ENCODE measurements at places on chromosomes 12 and 14. TPM values are rescaled to one million over a fixed set of nuclear protein-coding genes. Genes with fewer than 3 reads are reported as not detected.
A peak's percentile ranks its signal among the peaks of the same experiment; 100 is the strongest.

- no peaks in the 10 kb centered on the region for H3K36me3 ChIP-seq
- no peak overlapping the region for H3K4me3 ChIP-seq
- peaks cover 18% of the 10 kb centered on the region for H3K4me1 ChIP-seq
- no peak for DNase-seq
- H3K27me3 ChIP-seq = peaks cover 5% of the 10 kb centered on the region
- H3K27ac ChIP-seq = no peak overlapping the region
Observed at GRCh38 chr14:22266683-22267082, 322.3 kb downstream of the DAD1 start.

The RAB15 gene
- 17.9 TPM for total RNA-seq

DNA sequence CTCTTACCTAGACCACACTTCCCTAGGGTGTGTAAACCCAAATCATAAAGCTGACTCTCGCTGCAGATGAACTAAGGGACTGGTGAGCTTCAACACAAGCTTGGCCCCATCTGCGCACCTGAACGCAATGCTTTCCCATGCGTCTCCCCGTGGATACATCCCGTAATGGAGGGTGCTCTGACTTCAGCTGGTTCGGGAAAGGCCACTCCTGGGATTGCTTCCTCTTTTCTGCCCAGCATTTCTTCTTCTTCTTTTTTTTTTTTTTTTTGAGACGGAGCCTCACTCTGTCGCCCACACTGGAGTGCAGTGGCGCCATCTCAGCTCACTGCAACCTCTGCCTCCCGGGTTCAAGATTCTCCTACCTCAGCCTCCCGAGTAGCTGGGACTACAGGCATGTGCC lies 27.7 kb upstream of the ETFBKMT start:
- H3K27ac ChIP-seq = no peak overlapping the region
- H3K4me3 ChIP-seq = no peak overlapping the region
- H3K27me3 ChIP-seq = no peaks in the 10 kb centered on the region
- no peak for DNase-seq
- peaks cover 47% of the 10 kb centered on the region for H3K4me1 ChIP-seq

- no peak overlapping the region for H3K4me3 ChIP-seq
- no peak overlapping the region for H3K27ac ChIP-seq
- H3K36me3 ChIP-seq = peaks cover 3% of the 10 kb centered on the region
- peaks cover 3% of the 10 kb centered on the region for H3K4me1 ChIP-seq
- no peak for DNase-seq
Observed at GRCh38 chr14:22778084-22778483, 11.6 kb downstream of the OXA1L start.

DNA sequence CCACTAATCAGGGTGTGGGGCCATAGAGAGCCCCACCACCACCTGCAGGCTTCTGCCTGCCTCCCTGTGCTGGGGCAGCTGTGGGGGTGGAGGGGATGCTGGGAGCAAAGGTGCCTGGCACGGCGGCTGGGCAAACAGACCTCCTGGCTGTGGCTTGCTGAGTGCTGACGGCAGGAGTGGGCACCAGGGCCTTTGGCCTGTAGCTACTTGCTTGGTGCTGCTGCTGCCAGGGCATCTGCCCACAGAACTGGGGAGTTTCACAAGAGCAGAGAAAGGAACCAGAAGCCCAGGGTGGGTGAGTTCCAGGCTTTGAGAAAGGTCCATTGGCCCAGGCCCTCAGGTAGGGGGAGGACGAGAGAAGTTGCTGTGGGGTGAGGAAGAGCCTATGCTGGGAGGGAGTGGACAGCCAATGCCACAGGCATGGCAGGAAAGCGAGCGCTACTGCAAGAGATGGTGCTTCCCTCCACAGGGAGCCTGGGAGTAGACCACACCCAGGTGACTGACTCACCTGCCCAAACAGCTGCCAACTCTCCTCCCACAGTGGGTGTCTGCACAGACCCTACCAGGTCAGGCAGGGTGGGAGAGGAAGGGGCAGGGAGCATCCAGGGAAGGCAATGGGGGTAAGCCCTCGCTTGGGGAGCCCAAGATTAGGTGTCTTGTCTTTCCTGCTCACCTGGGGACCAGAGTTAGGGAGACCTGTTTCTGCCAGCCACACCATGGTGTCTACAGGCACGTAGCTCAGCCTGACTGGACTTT lies 39.0 kb upstream of the HDAC7 start:
- no peaks in the 10 kb centered on the region for H3K36me3 ChIP-seq
- no peaks in the 10 kb centered on the region for H3K27me3 ChIP-seq
- H3K27ac ChIP-seq = no peak overlapping the region
- H3K4me1 ChIP-seq = no peaks in the 10 kb centered on the region
- no peak overlapping the region for H3K4me3 ChIP-seq

The SLC25A47 gene
- total RNA-seq = not detected

The CLEC2B gene
- total RNA-seq = 0.19 TPM

The TTC7B gene
- total RNA-seq = 56.4 TPM

DNA sequence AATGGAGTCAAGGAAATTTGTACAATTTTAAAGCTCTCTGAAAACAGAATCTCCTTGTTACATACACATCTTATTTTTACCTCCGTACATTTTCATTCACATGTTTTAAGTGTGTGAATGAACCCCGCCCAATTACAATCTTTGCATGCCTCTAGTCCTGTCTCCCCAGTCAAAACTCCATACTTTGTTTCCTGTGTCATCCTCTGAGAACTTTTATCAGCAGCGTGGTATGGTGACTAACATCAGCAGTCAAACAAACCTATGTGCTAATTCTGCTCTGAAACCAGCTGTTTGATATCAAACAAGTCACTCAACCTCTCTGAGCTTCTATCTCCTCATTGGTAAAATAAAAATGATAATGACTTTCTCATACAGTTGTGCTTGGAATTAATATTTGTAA lies 15.8 kb upstream of the ERGIC2 start:
- no peak for DNase-seq
- peaks cover 4% of the 10 kb centered on the region for H3K27me3 ChIP-seq
- H3K4me3 ChIP-seq = no peak overlapping the region
- H3K27ac ChIP-seq = no peak overlapping the region
- no peaks in the 10 kb centered on the region for H3K36me3 ChIP-seq

GRCh38 chr12:82426081-82426480 lies 67.8 kb downstream of the METTL25 start:
- H3K4me1 ChIP-seq = no peaks in the 10 kb centered on the region
- no peak overlapping the region for H3K27ac ChIP-seq
- H3K36me3 ChIP-seq = peaks cover 3% of the 10 kb centered on the region
- H3K4me3 ChIP-seq = no peak overlapping the region
- H3K27me3 ChIP-seq = no peaks in the 10 kb centered on the region

- H3K36me3 ChIP-seq = no peaks in the 10 kb centered on the region
- H3K27me3 ChIP-seq = no peaks in the 10 kb centered on the region
- DNase-seq = no peak
Observed at GRCh38 chr14:95536036-95536593, 1.3 kb downstream of the GLRX5 start.

The TMEM132D gene
- 0.19 TPM for total RNA-seq

GRCh38 chr14:94548131-94548998 lies 12.9 kb upstream of the SERPINA4 start:
- H3K27ac ChIP-seq = no peak overlapping the region
- H3K27me3 ChIP-seq = peaks cover 34% of the 10 kb centered on the region
- DNase-seq = no peak
- no peaks in the 10 kb centered on the region for H3K36me3 ChIP-seq
- no peak overlapping the region for H3K4me3 ChIP-seq

GRCh38 chr14:36524874-36525745 lies 5.1 kb upstream of the NKX2-1 start:
- H3K27ac ChIP-seq = no peak overlapping the region
- H3K36me3 ChIP-seq = no peaks in the 10 kb centered on the region
- H3K4me3 ChIP-seq = no peak overlapping the region
- H3K27me3 ChIP-seq = peaks cover 100% of the 10 kb centered on the region
- peak; percentile 72 for DNase-seq

DNA sequence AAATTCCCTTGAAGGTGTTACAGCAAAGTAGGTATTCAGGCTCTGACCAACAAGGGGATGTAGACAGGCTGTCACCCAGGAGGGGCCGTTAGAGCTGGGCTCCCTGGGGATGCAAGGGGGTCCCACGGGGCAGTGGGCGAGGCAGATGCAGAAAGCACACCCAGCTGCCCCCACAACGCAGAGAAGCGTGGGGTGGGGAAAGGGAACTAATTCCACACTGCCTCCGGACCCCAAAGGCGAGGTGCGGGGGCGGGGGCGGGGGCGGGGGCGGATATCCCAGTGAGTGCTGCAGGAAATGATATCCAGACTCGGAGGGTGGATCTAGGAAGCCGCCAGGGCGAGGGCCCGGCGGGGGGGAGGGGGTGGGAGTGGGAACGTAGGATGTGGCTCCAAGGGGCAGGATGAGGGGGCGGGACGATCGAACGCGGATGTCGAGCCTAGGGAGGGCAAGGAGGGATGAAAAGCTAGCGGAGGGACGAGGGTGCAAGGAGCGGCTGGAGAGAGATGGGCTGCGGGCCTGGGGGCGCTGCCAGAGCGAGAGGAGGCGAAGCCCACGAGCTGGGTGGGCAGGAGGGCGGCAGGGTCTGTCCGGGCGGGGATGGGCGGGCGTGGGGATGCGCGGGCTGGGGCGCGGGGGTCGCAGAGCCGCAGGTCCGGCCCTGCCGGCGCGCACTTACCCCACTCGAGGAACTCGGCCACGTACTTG lies 874 bp downstream of the CDC42BPB start:
- H3K4me1 ChIP-seq = peaks cover 36% of the 10 kb centered on the region
- peak; percentile 45 for DNase-seq
- H3K27ac ChIP-seq = peak overlapping the region; percentile 83
- no peaks in the 10 kb centered on the region for H3K27me3 ChIP-seq

GRCh38 chr14:72975770-72976169 lies 49.5 kb downstream of the DCAF4 start:
- no peaks in the 10 kb centered on the region for H3K4me1 ChIP-seq
- no peak overlapping the region for H3K4me3 ChIP-seq
- H3K36me3 ChIP-seq = peaks cover 2% of the 10 kb centered on the region

- no peaks in the 10 kb centered on the region for H3K4me1 ChIP-seq
- DNase-seq = no peak
- no peaks in the 10 kb centered on the region for H3K36me3 ChIP-seq
Observed at GRCh38 chr12:80264386-80264785, 165.0 kb downstream of the OTOGL start.

- H3K4me3 ChIP-seq = no peak overlapping the region
- no peak for DNase-seq
- no peaks in the 10 kb centered on the region for H3K36me3 ChIP-seq
- peak overlapping the region; percentile 32 for H3K27ac ChIP-seq
- H3K27me3 ChIP-seq = no peaks in the 10 kb centered on the region
Observed at GRCh38 chr14:63492391-63492790, 50.8 kb downstream of the PPP2R5E start.

DNA sequence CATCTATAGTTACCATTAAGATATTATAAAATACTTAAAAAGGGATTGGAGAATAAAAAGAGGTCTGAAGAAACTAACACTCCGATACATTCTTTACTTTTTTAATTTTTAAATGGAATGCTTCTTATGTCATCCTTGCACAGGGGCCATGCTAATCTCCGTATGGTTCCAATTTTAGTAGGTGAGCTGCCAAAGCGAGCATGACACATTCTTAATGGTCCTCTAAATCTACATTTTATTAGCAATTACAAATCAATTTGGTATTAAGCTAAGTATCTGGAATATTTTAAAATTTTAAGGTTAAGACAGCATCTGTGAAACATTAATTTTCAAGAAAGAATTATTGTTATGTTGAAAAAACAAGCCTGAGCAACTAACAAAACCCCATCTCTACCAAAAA lies 6.2 kb upstream of the ARID4A start:
- no peak for DNase-seq
- H3K27ac ChIP-seq = no peak overlapping the region
- no peak overlapping the region for H3K4me3 ChIP-seq
- H3K4me1 ChIP-seq = peaks cover 17% of the 10 kb centered on the region
- H3K36me3 ChIP-seq = peaks cover 12% of the 10 kb centered on the region

- H3K4me1 ChIP-seq = peaks cover 21% of the 10 kb centered on the region
- DNase-seq = no peak
- H3K27me3 ChIP-seq = no peaks in the 10 kb centered on the region
- no peak overlapping the region for H3K4me3 ChIP-seq
Observed at GRCh38 chr14:93263416-93263815, 56.4 kb downstream of the UBR7 start.

The CLEC4D gene
- total RNA-seq = not detected
